ENCODE measurements at places on chromosomes 2 and 18.

- no peak for DNase-seq
These were observed 45.5 kb downstream of the FMNL2 start for GRCh38 chr2:152380261-152381055.

DNA sequence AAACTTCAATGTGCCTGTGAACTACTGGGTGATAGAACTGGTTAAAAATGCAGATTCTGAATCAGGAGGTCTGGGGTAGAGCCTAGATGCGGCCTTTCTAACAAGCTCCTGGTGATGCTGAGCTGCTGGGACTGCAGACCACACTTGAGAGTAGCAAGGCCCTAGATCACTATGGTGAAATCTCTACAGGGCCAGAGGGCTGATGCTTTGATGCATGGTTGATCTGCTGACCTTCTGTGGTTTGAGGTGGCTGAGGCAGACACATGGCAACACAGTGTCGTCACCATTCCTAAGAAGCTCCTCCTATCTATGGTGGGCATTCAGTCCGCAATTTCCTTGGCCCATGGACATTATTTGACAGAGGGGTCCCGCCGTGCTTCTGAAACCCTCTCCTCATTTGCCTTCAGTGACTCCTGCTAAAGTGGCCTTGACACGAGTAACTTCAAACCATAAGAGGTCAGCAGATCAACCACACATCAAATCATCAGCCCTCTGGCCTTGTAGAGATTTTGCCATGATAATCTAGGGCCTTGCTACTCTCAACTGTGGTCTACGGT is 19.8 kb downstream of the CCDC68 start:
- DNase-seq, result no peak

DNA sequence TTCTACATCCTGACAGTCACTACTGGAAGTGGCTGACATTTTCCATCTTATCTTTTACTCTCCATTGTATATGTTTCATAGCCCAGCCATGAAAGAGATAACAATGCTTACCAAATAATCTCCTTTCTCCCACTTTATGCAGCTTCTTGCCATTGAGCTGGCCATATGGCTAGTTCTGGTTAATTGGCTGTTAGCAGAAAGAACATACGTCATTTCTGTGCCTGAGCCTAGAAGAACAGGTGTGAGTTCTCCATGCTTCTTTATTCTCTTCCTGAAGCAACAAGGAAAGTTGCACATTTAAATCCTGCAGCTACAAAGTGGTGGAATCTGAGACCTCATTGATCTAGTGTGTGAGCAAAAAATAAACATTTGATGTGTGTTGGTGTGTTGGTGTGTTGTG is 82.0 kb upstream of the FSHR start:
- DNase-seq, result no peak

- DNase-seq, result no peak
These were observed at the start of gene LTBP1 for GRCh38 chr2:32946314-32947075. Gene LTBP1 (plus strand): TSS chr2:32946953. CDS start chr2:32947325, 372 bp downstream.

DNA sequence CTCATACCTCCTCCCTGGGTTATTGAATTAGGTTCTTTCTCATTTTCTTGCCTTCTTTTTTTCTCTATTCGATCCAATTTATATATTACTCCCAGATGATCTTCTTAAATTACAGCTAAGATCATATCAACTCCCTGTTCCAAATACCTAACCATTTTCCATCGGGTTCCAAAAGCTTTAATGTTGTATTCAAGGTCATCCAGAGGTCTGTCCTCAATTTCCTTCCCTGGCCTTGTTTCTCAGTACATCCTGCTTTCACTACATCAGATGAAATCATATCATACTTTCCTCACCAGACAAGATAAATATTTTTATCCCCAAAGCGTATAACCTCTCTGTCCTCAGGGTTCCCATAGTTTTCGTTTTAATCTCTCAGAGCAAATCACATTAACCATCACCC is 36.3 kb upstream of the GREB1L start:
- DNase-seq, result no peak

GRCh38 chr2:167140767-167141166 is 252.5 kb downstream of the XIRP2 start:
- DNase-seq, result peak; percentile 94

Data from BJ (cell line).